ENCODE measurements at places on chromosomes 1 and 21.

- DNase-seq = no peak
Measured at GRCh38 chr1:43509740-43510375, 20.8 kb upstream of the PTPRF start.

GRCh38 chr1:11482198-11482597 is 3.2 kb downstream of the DISP3 start:
- DNase-seq = no peak

GRCh38 chr1:70314706-70315304 is 39.7 kb downstream of the ANKRD13C start:
- no peak for DNase-seq

GRCh38 chr1:185368313-185368855 is 51.3 kb upstream of the IVNS1ABP start:
- no peak for DNase-seq

DNA sequence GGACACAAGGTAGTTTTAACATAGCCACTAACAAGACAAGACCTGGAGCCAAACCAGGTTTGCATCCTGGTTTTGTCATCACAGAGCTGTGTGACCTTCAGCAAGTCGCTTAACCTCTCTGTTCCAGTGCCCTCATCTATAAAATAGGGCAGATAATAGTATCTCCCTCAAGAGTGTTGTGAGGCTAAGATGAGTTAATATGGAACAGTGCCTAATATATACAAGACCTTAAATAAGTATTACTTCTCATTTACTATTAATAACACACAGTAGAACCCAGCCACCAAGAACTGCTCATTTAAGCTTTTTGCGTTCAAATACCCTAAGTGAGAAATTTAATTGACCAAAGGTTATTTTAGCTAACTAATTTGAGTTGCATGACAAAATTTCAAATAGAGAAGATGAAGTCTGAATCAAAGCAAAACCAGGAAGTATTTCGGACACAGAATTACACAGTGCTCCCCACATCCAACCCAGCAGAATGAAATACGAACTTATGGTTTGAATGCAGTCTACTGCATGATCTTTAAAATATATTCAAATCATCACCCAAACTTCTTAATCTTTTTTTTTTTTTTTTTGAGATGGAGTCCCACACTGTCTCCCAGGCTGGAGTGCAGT is 123.9 kb upstream of the KRTAP19-8 start:
- DNase-seq = no peak

GRCh38 chr1:241186716-241187115 is 170.3 kb downstream of the RGS7 start:
- DNase-seq = no peak

DNA sequence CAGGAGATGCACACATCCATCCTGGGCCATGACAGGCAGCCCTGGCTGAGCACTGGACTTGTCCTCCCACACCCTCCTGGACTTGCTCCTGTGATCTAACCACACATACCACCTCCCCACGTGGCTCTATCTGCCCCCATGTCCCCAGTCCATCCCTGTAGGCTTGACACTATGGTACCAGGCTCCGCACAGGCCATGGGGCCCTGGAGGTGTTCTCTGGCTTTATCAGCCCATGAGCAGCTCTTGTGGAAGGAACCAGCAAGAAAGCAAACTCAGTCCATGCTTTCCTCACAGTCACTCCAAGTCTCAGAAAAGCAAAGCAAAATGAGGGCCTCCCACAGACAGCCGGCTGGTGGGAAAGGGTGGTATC is 61.6 kb downstream of the CD46 start:
- DNase-seq = no peak

DNA sequence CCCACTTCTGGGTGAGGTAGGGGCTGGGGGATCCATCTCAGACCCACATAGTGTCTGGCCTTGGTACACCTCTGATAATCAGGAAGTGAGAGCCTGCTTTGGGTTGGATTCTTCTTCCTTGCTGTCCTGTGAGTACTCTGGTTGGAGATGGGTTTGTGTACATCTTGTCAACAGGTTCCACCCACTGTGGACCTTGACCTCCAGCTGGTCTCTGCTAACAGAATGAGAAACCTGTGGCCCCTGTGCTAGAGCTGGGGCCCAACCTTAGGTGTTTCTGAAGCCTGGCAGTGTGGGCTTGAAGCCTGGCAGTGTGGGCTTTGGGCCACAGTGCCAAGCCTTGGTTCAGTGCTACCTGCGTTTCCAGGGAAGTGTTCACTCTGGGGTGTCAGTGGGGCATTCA is 2.6 kb downstream of the ZBTB48 start:
- no peak for DNase-seq

DNA sequence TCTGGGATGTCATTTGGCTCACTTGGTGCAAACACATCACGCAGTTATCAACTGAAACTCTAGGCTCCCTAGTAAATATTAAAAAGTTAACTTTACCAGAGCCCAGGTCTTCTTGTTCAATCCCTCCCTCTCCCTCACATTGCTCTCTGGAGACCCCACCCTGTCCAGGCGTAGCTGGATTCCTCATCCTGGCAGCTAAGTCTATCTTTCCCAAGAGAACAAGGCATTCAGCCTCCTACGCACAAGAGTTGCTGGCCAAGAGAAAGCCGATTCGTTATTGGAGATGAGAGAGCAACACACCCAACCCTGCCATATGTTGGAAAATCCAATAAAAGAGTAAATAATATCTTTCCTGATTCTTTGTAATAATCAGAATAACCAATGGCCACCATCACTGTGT is 117.9 kb downstream of the SLC30A10 start:
- DNase-seq = no peak

GRCh38 chr1:32716312-32717148 is 14.0 kb upstream of the SYNC start:
- DNase-seq = peak; percentile 52

GRCh38 chr1:205711105-205712048 is 31.1 kb upstream of the SLC45A3 start:
- peak; percentile 77 for DNase-seq

GRCh38 chr1:151318975-151319374 is 8.2 kb downstream of the PI4KB start:
- no peak for DNase-seq

DNA sequence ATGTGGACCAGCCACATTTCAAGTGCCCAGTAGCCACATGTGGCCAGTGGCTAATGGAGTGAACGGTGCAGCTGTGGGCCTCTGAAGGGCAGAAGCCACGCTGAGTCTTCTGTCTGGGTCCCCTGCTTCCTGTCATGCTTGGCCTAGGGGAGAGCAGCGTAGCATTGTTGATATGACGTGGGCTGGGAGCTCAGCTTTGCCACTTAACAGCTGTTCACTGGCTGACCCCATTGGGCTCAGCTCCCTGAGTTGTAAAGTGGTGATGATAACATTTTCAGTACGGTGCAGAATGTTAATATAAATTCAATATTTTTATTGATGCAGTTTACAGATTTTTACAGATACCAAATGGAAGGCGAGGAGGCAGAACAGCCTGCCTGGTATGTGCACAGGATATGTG is 4.5 kb downstream of the PODN start:
- DNase-seq = no peak

GRCh38 chr1:157141212-157141855 is 3.1 kb upstream of the ETV3 start:
- DNase-seq = no peak

DNA sequence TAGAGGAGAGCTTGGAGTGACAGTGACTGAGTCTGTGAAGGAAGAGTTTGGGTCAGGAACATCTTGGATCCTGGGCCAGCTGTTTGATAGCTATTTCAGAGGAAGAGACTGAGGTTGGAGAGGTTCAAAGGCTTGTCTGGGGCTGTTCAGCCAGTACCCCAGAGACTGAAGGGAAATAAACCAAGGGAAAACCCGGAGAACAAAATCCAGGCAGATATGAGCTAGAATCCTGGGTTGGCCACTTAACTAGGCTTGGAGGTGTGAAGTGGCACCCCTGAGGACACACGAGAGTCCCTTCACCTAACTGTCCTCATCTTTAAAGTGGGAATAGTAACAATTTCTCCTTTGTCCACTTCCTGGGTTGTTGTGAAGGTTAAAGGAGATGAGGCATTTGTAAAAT is 23.1 kb upstream of the EPB41 start:
- no peak for DNase-seq

DNA sequence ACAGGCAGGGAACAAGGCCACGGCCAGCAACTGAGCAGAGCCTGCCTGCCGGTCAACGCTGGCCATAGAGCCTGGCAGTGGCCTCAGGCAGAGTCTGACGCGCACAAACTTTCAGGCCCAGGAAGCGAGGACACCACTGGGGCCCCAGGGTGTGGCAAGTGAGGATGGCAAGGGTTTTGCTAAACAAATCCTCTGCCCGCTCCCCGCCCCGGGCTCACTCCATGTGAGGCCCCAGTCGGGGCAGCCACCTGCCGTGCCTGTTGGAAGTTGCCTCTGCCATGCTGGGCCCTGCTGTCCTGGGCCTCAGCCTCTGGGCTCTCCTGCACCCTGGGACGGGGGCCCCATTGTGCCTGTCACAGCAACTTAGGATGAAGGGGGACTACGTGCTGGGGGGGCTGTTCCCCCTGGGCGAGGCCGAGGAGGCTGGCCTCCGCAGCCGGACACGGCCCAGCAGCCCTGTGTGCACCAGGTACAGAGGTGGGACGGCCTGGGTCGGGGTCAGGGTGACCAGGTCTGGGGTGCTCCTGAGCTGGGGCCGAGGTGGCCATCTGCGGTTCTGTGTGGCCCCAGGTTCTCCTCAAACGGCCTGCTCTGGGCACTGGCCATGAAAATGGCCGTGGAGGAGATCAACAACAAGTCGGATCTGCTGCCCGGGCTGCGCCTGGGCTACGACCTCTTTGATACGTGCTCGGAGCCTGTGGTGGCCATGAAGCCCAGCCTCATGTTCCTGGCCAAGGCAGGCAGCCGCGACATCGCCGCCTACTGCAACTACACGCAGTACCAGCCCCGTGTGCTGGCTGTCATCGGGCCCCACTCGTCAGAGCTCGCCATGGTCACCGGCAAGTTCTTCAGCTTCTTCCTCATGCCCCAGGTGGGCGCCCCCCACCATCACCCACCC is at the start of gene TAS1R3:
Gene TAS1R3, plus strand, starts transcription at position 213 of the 898 bp plus-strand sequence. Its CDS starts 66 bp downstream, at position 279.
- no peak for DNase-seq

- DNase-seq = no peak
Measured at GRCh38 chr1:58627221-58627620, 50.2 kb upstream of the TACSTD2 start.

DNA sequence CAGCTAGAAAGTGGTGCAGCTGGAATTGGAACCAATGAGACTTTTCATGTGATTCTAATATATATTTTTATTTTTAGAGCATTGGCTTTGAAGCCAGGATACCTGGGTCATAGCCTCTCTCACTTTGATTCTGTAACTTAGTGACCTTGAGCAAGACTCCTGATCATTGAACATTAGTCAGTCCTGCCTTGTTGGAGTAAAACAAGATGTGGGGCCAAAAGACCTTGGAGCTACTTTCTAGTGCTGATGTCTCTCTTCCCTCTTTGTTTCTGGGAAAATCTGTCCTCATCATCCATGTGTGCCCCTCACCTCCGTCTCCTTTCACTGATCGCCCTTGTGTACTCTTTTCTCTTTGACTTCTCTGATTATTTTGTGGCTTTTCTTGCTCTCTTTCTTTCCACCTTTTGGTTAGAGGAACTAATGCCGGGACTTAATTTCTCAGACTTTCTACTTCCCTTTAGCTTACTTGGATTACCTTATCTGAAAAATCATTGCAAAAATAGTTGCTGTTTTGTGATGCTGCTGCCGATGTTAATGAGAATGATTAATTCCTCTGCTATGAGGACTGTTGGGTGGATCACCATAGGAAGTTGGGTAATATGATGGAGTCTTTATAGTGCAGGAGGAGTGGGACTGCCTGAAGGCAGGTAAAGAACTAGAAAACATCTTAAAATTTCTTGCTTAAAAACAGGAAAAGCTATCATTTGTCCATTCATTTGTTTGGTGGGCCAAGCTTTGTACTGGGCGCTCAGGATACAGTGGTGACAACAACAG is 72.0 kb downstream of the NOS1AP start:
- DNase-seq = no peak

GRCh38 chr1:31795096-31795675 is 20.6 kb downstream of the SPOCD1 start:
- no peak for DNase-seq

- no peak for DNase-seq
Measured at GRCh38 chr1:4801192-4801924, 146.9 kb downstream of the AJAP1 start.

GRCh38 chr1:247906504-247907047 is 11.2 kb downstream of the OR2W3 start:
- DNase-seq = peak; percentile 24

DNA sequence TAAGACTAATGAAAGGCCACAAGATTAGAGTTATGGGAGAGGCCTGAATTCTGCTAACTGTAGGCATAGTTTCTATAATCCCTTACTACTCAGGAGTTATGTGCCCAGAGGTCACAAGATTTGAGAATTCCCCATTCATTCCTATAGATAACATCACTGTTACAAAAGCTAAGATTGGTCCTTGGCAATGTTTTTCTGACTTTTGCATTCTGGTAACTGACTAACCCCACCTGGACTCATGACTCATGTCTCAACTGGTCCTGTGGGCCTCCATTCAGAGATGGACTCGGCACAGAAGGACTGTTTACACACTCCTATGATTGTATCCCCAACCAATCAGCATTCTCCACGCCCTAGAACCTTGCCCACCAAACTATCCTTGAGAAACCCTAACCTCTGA is 249.0 kb upstream of the ZP4 start:
- no peak for DNase-seq

GRCh38 chr21:37874904-37875780 is 41.1 kb downstream of the KCNJ6 start:
- DNase-seq = no peak

DNA sequence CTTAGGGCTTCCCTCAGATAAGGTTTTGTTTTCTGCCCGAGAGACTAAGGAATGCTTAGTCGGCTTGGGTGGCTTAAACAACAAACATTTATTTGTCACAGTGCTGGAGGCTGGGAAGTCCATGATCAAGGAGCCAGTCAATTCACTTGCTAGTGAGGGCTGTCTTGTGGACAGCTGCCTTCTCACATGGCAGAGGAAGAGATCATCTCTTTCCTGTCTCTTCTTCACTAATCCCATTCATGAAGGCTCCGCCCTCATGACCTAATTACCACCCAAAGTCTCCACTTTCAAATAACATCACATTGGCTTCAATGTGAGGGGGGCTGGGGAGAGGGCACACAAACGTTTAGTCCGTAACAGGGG is 50.5 kb upstream of the IL12RB2 start:
- no peak for DNase-seq

DNA sequence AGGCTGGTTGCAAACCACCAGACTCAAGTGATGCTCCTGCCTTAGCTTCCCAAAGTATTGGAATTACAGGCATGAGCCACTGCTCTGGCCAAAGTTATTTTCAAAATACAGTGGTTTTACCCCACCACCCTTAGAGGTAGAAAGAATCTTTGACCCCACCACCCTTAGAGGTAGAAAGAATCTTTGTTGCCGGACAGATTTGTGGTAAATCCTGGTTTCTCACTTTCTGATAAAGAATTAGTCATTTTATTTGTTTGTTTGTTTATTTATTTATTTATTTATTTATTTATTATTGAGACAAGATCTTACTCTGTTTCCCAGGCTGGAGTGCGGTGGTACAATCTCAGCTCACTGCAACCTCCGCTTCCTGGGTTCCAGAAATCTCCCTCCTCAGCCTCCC is 55.9 kb downstream of the NFIA start:
- no peak for DNase-seq
